ENCODE measurements at places on chromosomes 6 and 20.

GRCh38 chr20:38935285-38935684, 9.1 kb downstream of the FAM83D start:
- no peak for DNase-seq

DNA sequence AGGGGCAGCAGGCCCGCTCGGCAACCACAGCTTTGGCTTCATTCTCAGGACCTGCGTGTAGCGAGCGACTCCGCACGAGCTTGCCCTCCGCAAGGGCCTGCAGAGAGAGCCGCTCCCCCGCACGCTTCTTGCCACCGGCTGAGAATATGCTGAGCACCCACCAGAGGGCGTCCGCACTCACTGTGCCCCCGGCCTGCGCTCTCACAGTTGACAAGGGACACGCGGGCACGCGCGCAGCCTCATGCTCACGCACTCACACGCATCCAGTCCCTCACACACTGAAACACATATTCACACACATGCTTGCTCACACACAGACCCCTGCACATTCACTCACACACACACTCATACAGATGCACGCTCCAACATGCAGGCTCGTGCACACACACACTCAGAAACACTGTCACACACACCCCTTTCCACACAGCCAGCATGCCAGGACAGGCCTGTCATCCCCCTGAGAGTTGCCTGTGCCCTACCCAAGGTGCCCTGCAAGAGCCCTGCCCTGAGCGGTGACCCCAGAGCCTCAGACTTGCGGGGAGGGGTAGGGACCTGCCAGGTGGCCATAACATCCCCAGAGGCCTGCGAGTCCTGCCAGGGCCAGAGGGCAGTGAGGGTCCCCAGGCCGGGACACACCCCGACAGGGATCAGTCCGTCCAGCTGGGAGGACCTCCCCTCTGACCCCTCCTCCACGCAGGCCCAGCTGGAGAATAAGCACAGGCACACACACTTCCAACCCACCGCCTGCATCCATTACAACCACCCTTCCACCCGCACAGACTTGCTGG, 174.1 kb downstream of the BMP7 start:
- peak; percentile 34 for DNase-seq

DNA sequence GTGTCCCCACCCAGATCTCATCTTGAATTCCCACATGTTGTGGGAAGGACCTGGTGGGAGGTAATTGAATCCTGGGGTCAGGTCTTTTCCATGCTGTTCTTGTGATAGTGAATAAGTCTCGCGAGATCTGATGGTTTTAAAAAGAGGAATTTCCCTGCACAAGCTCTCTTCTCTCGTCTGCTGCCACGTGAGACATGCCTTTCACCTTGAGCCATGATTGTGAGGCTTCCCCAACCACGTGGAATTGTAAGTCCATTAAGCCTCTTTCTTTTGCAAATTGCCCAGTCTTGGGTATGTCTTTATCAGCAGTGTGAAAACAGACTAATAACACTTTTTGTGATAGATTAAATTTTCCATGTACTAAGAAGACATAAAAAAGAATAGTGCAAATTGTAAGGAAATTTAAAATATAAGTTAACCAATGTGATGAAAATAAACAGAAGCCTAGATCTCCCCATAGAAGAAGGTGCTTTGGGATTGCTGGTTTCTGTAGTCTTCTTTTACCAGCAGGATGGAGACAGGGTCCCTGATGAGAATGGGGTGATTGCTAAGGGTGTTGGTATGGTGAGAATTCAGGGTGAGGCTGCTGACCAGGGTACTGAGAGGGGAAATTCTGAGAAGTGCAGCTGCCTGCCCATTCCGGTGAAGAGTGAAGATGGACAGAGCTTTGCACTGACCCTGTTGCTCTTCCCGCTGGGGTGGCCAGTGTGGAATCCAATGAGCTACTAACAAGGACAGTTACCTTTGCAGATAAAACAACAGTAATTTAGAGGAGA, 50.7 kb downstream of the BMP2 start:
- no peak for DNase-seq

GRCh38 chr6:14540810-14541540, 423.4 kb downstream of the CD83 start:
- no peak for DNase-seq

- peak; percentile 66 for DNase-seq
These were observed 387.8 kb downstream of the BMP2 start for GRCh38 chr20:7155282-7155681.

- DNase-seq, result no peak
These were observed 47.2 kb downstream of the TRERF1 start for GRCh38 chr6:42404484-42404883.

DNA sequence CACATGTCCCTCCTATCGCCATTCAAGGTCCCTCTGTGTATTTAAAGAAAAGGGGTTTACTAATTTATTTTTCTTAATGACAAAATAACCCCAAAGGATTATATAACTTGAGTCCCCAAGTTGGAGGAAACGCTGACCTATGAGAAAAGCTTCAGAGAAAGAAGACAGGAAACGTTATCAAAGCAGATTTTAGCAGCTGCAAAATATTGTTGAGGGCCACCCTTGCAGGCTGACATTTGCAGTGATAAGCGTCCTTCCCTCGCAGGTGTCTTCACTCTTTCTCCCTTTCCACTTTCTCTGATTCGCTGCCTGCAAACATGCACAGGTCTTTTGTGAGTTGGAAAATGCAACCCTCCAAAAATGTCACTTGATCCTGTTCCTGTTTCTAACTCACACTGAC, 103.2 kb upstream of the RIPOR2 start:
- no peak for DNase-seq

- DNase-seq, result no peak
These were observed 122.3 kb downstream of the JARID2 start for GRCh38 chr6:15368186-15368585.

All from NCI-H1092 treated with DMSO at 0.1 percent for 48 hours (cell line).